ENCODE measurements at places on chromosomes 13 and 19.
A peak's percentile ranks its signal among the peaks of the same experiment; 100 is the strongest.

DNA sequence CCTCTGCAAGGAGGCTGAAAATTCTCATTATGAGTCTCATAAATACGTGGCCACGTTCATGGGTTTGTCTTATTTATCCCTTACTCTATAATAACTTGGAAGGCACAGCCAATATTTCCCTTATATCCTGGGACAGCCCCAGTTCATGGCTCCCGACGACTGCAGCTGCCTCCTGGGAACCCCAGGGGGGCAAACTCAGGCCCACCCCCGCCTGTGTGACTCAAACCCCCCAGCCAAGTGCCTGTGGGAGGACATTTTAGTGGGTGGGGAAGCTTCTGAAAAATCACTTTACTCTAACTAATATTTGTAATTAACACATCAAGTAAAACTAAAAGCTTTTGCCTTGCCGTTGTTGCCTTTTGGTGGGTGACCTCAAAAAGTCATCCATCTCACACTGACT is 14.3 kb downstream of the RASA3 start:
- no peak for DNase-seq

GRCh38 chr19:19452243-19453124 is 47.0 kb downstream of the GATAD2A start:
- DNase-seq: no peak

DNA sequence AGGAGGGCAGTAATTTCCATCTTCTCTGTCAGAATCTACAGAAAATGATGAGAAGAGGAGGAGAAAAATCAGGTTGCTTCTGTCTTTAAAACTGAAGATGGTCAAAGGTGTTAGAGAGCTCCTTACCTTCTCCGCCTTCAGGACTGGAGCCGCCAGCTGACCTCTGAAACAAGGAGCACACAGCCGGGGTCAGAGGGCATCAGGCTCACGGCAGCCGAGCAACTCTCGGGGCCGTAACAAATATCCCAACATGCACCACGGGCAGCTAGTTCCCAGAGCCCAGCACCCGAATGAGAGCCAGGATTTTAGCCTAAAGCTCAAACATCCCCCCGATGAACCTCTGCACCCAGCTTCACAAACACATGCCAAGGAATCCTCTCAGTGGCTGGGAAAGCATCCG is 27.6 kb downstream of the CAPS start:
- no peak for DNase-seq

GRCh38 chr13:59931621-59932020 is 232.1 kb downstream of the DIAPH3 start:
- no peak for DNase-seq

GRCh38 chr19:7636691-7637373 is at the start of gene STXBP2:
STXBP2 (plus strand) TSS chr19:7637110; CDS start chr19:7637150, 40 bp downstream.
- DNase-seq: peak; percentile 92

GRCh38 chr19:7970716-7971448 is 27.4 kb upstream of the TIMM44 start:
- no peak for DNase-seq

- DNase-seq: no peak
Measured at GRCh38 chr13:106156468-106156867, 379.0 kb downstream of the EFNB2 start.

DNA sequence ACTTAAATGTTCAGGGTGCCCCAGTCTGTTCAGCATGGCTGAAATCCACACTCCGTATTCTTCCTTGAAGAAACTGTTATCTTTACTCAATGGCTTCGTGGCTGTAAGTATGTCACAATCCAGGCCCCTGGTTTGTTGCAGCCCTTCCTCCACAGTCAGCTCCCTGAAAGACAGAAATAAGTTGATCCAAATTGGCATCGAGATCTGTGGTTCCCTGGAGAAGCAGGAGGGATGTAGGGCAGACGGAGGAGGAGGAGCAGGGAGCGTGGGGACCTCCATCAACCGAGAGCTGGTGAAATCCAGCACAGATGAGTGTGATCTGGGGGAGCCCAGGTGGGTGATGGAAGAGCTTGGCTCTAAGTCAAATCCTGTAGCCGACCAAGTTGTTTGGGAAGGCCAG is 304 bp downstream of the TSPAN16 start:
- DNase-seq: no peak

DNA sequence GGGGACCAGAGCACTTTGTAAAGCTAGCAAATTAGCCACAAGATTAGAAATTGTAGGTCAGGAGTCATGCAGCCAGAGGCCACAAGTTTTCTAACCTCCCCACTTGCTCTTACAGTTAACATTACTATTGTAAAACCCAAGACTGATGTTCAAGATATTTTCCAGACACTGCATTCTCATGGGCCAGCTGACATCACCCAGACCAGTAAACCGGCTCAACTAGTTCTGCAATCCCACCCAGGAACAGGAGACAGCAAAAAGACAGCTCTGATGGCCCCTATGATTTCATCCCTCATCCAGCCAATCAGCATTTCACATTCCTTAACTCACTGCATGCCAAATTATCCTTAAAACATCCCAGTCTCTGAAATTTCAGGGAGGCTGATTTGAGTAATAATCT is 178.5 kb downstream of the PRR20E start:
- no peak for DNase-seq
